Prostate gland (tissue), 2 donors: ENCODE measurements at places on chromosomes 7 and 10. TPM values are rescaled to one million over a fixed set of nuclear protein-coding genes. Genes with fewer than 3 reads are reported as not detected.

- DNase-seq = no peak
- no peak overlapping the region for H3K27ac ChIP-seq
- no peaks in the 10 kb centered on the region for H3K36me3 ChIP-seq
- H3K4me3 ChIP-seq = no peak overlapping the region
- H3K27me3 ChIP-seq = no peaks in the 10 kb centered on the region
Observed at GRCh38 chr10:51838471-51838870, 139.1 kb upstream of the CSTF2T start.

DNA sequence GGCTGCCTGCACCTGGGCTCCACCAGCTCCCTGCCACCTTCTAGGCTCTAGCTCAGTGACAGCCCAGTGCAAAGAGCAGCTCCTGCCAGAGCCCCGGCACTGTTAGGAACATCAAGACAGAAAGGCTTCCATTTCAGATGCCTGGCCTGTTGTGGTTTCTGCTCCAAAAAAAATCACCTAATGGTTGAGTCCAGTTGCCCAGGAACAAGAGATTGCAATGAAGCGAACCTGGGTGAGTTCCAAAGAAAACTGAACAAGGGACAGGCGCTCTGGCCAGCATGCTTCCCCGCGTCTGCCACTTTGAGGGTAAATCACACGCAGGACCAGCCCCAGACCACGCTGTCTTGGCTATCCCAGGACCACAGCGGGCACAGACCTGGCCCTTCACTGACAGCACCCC, 47.0 kb upstream of the RASGEF1A start:
- no peaks in the 10 kb centered on the region for H3K4me1 ChIP-seq
- H3K36me3 ChIP-seq = no peaks in the 10 kb centered on the region
- no peak overlapping the region for H3K27ac ChIP-seq
- no peak overlapping the region for H3K4me3 ChIP-seq

DNA sequence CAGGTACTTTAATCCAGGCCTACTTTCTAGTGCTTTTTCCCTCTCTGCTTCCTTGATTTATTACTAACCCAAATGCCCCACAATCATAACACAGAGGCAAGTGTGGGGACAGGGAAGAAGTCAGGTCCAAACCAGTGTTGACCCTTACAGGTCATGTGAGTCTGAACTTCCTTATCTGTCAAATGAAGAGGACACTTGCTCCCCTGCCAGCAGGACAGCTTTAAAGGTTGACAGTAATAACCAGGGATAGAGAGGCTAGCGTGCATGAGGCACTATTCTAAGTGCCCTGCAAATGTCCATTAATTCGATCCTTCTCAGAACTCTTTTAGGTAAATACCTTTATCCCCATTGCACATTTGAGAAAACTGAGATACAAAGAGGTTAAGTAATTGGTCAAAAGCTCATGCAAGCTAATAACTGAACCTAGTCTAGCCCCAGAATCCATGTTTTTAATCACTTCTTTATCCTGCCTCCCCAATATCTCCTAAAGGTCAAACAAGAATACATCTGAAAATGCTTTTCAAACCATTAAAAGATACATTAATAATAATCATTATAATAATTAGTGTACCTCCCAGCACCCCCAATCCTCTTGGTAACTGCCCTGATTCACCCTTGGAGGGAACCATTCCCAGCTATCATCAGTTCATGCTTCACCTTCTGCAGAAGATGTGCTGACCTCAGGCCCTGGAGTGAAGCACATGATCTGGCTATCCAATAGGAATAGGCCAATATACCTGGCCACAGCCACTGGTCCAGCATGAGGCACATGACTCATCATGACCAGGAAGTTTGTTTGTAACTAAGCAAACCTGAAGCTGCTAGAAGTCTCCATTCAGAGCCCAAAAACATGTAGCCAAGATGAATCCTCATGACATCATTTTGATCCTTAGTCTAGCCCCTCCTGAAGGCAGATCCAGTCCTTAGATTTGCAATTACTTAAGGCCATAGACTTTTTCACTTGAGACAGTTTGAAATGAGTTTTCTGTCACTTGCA, 40.7 kb downstream of the SGMS1 start:
- H3K27ac ChIP-seq = no peak overlapping the region
- peaks cover 14% of the 10 kb centered on the region for H3K4me1 ChIP-seq
- no peak for DNase-seq
- no peaks in the 10 kb centered on the region for H3K27me3 ChIP-seq
- no peaks in the 10 kb centered on the region for H3K36me3 ChIP-seq

- H3K36me3 ChIP-seq = no peaks in the 10 kb centered on the region
- DNase-seq = no peak
- no peak overlapping the region for H3K27ac ChIP-seq
- no peaks in the 10 kb centered on the region for H3K4me1 ChIP-seq
- no peak overlapping the region for H3K4me3 ChIP-seq
- H3K27me3 ChIP-seq = no peaks in the 10 kb centered on the region
Observed at GRCh38 chr7:94178230-94178629, 174.1 kb upstream of the BET1 start.

- H3K4me3 ChIP-seq = no peak overlapping the region
- H3K27ac ChIP-seq = no peak overlapping the region
- no peak for DNase-seq
- no peaks in the 10 kb centered on the region for H3K4me1 ChIP-seq
- no peaks in the 10 kb centered on the region for H3K27me3 ChIP-seq
- no peaks in the 10 kb centered on the region for H3K36me3 ChIP-seq
Observed at GRCh38 chr10:35204650-35205319, 78.1 kb downstream of the CREM start.

- DNase-seq = no peak
- peaks cover 20% of the 10 kb centered on the region for H3K4me1 ChIP-seq
- H3K4me3 ChIP-seq = no peak overlapping the region
- no peaks in the 10 kb centered on the region for H3K36me3 ChIP-seq
Observed at GRCh38 chr10:13990392-13990805, 340.3 kb downstream of the FRMD4A start.

- H3K36me3 ChIP-seq = no peaks in the 10 kb centered on the region
- H3K4me3 ChIP-seq = no peak overlapping the region
- H3K27ac ChIP-seq = no peak overlapping the region
- DNase-seq = no peak
- H3K4me1 ChIP-seq = no peaks in the 10 kb centered on the region
- H3K27me3 ChIP-seq = no peaks in the 10 kb centered on the region
Observed at GRCh38 chr10:35328404-35329037, 7.8 kb upstream of the CCNY start.

GRCh38 chr7:78514634-78515033, 716.1 kb downstream of the PHTF2 start:
- no peaks in the 10 kb centered on the region for H3K36me3 ChIP-seq
- no peaks in the 10 kb centered on the region for H3K27me3 ChIP-seq
- DNase-seq = no peak
- no peaks in the 10 kb centered on the region for H3K4me1 ChIP-seq
- no peak overlapping the region for H3K4me3 ChIP-seq

- H3K4me1 ChIP-seq = no peaks in the 10 kb centered on the region
- no peak overlapping the region for H3K27ac ChIP-seq
- DNase-seq = no peak
- H3K4me3 ChIP-seq = no peak overlapping the region
Observed at GRCh38 chr10:17585016-17585415, 32.2 kb downstream of the HACD1 start.

- H3K4me1 ChIP-seq = no peaks in the 10 kb centered on the region
- DNase-seq = no peak
- no peaks in the 10 kb centered on the region for H3K36me3 ChIP-seq
- H3K4me3 ChIP-seq = no peak overlapping the region
- no peak overlapping the region for H3K27ac ChIP-seq
Observed at GRCh38 chr10:128084364-128084763, 41.9 kb downstream of the MKI67 start.

DNA sequence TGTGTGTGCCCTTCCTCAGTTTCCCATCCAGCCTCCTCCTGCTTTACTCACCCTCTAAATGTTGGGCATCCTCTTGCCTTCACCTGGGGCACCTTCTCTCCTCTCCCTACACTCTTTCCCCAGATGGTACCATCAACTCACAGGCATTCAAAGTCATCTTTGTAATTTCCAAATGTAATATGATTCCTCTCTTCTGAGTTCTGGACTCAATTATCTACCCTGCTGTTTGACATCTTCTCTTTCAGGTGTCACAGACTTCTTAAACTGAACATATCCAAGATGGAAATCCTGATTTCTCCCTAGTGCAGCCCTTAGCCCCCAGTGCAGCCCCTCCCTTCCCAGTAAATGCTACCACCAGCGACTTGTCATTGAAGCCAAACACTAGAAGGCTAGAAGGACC, 422.8 kb downstream of the KCNMA1 start:
- H3K36me3 ChIP-seq = no peaks in the 10 kb centered on the region
- no peak overlapping the region for H3K27ac ChIP-seq
- H3K27me3 ChIP-seq = no peaks in the 10 kb centered on the region
- no peaks in the 10 kb centered on the region for H3K4me1 ChIP-seq

GRCh38 chr7:1369916-1370657, 89.2 kb downstream of the MICALL2 start:
- H3K36me3 ChIP-seq = no peaks in the 10 kb centered on the region
- no peaks in the 10 kb centered on the region for H3K4me1 ChIP-seq
- DNase-seq = no peak

GRCh38 chr10:124646483-124647352, 97.5 kb downstream of the FAM53B start:
- H3K27ac ChIP-seq = peak overlapping the region; percentile 19
- no peaks in the 10 kb centered on the region for H3K36me3 ChIP-seq
- H3K4me1 ChIP-seq = peaks cover 5% of the 10 kb centered on the region
- DNase-seq = no peak

- no peak overlapping the region for H3K4me3 ChIP-seq
- H3K27me3 ChIP-seq = no peaks in the 10 kb centered on the region
- H3K36me3 ChIP-seq = no peaks in the 10 kb centered on the region
- DNase-seq = no peak
Observed at GRCh38 chr10:10786109-10787090, 231.3 kb upstream of the CELF2 start.

DNA sequence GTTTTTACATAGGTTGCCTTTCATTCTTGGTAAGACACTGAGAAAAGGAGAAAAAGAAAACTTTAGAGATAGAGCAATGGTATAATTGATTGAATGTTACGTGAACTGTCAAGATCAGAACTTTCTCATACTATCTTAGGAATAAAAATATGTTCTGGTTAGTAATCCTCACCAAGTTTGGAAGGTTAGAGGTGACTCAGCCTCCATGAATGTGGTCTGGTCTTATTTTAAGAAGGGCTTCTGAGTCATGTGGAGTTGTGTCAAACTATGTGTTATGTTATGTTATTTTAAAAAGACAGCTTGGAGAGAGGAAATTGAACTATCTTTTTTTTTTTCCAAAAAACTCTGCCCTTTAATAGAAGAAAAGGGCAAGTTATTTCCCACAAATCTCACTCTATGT, 458.6 kb upstream of the KLF6 start:
- H3K27me3 ChIP-seq = no peaks in the 10 kb centered on the region
- no peak overlapping the region for H3K27ac ChIP-seq
- no peaks in the 10 kb centered on the region for H3K4me1 ChIP-seq
- no peaks in the 10 kb centered on the region for H3K36me3 ChIP-seq
- no peak for DNase-seq
- no peak overlapping the region for H3K4me3 ChIP-seq

The SAMD8 gene
- total RNA-seq = 18.8 TPM

The ASB10 gene
- not detected for total RNA-seq
